Aorta (tissue), 5 donors: ENCODE measurements at places on chromosomes 11 and 22. TPM values are rescaled to one million over a fixed set of nuclear protein-coding genes. Genes with fewer than 3 reads are reported as not detected.

- H3K4me1 ChIP-seq: no peaks in the 10 kb centered on the region
- no peaks in the 10 kb centered on the region for H3K36me3 ChIP-seq
- H3K27ac ChIP-seq: no peak overlapping the region
- no peak for DNase-seq
Observed at GRCh38 chr22:34102633-34103032, 182.4 kb upstream of the LARGE1 start.

DNA sequence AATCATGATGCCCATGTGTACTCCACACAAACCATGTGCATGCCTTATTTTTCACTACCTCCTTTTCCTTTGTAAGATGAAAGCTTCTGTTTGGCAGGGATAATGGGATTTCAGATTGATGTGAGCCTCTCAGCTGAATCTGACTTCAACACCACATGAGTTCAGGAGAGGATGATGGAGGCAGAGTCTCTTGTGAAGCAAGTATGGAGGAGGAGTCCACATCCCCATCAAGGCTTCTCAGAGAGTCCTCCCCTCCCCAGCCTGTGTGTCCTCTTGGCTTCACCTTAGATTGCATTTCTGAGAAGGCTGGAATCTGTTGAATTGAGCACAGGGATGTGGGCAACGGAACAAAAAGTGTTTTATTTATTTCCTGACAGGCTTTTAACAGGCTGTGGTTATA, 370.4 kb downstream of the FAT3 start:
- no peak for DNase-seq
- no peak overlapping the region for H3K27ac ChIP-seq
- no peaks in the 10 kb centered on the region for H3K4me1 ChIP-seq
- H3K27me3 ChIP-seq: no peaks in the 10 kb centered on the region

DNA sequence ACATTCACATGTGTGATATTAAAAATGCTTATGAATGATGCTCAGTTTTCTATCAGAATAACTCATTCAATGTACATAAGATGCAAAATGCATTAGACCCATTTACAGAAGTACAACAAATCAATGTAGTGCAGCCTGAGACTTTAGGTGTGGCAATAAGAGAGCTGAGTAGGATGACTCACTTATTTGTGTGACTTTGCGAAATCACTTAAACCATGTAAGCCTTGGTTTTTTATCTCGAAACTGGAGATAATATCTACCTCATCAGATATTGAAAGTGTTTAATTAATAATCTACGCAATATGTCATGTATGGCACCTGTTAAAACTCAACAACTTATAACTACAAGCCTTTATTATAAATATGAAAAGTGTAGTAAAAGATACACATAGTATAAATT, 105.7 kb upstream of the LUZP2 start:
- H3K4me1 ChIP-seq: no peaks in the 10 kb centered on the region
- DNase-seq: no peak
- no peaks in the 10 kb centered on the region for H3K36me3 ChIP-seq
- H3K4me3 ChIP-seq: no peak overlapping the region

GRCh38 chr11:2691355-2691761, 8.4 kb downstream of the KCNQ1OT1 start:
- no peak overlapping the region for H3K27ac ChIP-seq
- no peaks in the 10 kb centered on the region for H3K4me1 ChIP-seq
- no peak for DNase-seq
- H3K4me3 ChIP-seq: no peak overlapping the region

DNA sequence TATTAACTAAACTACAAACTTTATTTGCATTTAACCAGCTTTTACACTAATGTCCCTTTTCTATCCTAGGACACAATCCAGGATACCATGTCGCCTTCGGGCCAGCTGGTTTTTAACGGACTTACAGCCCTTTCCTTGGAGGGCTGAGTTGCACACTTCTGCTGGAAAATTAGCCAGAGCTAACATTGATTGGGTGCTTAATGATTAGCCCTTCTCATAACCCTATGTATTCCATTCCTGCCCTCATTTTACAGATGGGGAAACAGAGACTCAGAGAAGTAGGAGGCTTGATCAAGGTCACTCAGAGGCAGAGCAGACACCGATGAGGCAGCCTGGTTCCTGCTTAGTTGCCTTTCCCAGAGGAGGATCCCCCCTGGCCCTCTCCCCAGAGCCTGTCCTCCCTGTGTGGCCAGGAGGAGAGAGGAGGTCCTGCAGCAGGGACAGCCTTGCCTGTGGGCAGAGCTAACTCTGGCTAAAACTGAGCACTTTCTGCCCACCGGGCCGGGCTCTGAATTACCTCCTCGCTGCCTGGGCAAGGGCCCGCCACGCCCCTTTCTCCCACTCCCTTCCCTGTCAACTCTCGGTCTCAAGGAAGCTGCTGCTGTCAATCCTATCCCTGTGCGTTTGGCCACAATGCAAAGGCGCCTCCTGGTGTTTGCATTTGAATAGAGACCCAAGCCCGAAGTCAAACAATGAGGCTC, 59.6 kb upstream of the PAX6 start:
- no peaks in the 10 kb centered on the region for H3K4me1 ChIP-seq
- peaks cover 2% of the 10 kb centered on the region for H3K27me3 ChIP-seq
- no peak for DNase-seq

OR5B12 gene
- not detected for total RNA-seq

MRPL40 gene
- 16.4 TPM for total RNA-seq

DNA sequence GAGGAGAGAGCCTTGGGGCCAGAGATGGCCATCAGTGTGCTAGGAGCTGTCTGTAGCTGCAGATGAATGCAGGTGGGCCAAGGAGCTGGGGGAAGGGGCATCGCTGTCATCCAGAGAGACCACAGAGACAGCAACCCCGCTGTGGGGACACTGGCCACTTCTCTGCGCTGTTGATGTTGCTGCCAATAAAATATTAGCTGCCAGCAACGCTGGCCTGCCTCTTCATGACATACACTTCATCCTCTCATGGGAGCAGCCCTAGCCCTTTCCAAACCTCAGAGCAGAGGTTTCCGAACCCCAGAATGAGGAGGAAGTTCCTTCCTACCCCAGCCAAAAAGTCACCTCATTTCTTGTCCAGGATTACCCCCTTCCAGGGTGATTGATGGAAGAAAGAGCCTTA, 106.2 kb downstream of the PARVA start:
- H3K4me1 ChIP-seq: no peaks in the 10 kb centered on the region
- DNase-seq: no peak
- no peak overlapping the region for H3K27ac ChIP-seq

- H3K4me1 ChIP-seq: no peaks in the 10 kb centered on the region
- DNase-seq: no peak
- no peak overlapping the region for H3K27ac ChIP-seq
- H3K36me3 ChIP-seq: no peaks in the 10 kb centered on the region
- H3K4me3 ChIP-seq: no peak overlapping the region
Observed at GRCh38 chr11:15704556-15704955, 589.8 kb downstream of the INSC start.

GRCh38 chr11:1387521-1387920, 2.2 kb upstream of the BRSK2 start:
- H3K27ac ChIP-seq: no peak overlapping the region
- DNase-seq: peak; percentile 38
- H3K4me1 ChIP-seq: no peaks in the 10 kb centered on the region
- no peak overlapping the region for H3K4me3 ChIP-seq
- no peaks in the 10 kb centered on the region for H3K36me3 ChIP-seq
- no peaks in the 10 kb centered on the region for H3K27me3 ChIP-seq

DNA sequence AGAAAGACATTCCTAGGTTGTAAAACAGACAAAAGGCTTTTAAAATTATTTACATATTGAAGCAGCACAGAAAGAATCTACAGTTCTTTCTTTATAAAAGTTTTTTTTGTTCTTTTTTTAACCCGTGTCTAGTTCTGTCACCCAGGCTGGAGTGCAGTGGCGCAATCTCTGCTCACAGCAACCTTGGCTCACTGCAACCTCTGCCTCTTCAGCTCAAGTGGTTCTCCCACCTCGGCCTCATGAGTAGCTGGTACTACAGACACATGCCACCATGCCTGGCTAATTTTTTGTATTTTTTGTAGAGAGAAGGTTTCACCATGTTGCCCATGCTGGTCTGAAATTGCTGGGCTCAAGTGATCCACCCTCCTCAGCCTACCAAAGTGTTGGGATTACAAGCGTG, 3.8 kb upstream of the INCENP start:
- no peaks in the 10 kb centered on the region for H3K27me3 ChIP-seq
- no peak overlapping the region for H3K27ac ChIP-seq
- H3K4me3 ChIP-seq: no peak overlapping the region
- no peaks in the 10 kb centered on the region for H3K4me1 ChIP-seq
- no peak for DNase-seq

DNA sequence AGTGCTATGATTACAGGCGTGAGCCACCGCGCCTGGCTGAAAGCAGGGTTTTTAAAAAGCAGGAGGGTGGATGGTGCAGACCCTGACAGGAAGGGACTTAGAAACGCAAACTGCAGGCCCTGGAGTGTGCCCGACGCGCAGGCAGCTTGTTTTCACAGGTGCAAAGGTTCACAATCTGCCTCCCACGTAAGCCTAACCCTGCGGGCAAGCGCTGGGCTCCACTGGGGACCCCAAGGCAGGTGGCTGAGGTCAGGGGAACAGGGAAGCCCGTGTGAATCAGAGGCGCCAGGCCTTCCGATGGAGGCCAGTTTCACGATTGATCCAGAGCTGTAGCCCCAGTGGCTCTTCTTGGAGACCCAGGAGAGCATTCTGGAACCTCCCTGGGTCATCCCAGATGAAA, 256.3 kb downstream of the BRD1 start:
- DNase-seq: no peak
- H3K4me3 ChIP-seq: no peak overlapping the region
- no peaks in the 10 kb centered on the region for H3K36me3 ChIP-seq
- no peaks in the 10 kb centered on the region for H3K27me3 ChIP-seq

OR51D1 gene
- not detected for total RNA-seq

DNA sequence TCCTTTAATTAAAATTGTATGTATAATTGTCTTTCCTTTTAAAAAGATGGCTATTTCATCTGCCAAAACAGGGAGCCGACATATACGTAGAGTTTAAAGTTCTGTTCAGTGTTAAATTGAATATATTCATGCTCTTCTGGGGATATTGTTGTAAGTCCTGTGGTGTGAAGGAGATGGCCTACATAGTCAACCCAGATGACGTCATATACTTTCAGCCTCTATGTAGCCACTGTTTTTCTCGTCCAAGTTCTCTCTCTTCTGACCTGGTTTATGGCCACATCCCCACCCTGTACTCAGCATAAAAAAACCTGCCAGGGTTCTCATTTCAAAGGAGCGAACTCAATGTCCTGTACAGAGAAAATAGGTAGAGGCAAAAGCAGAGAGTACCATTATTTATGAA, 509.4 kb upstream of the ARHGAP42 start:
- no peak for DNase-seq
- no peaks in the 10 kb centered on the region for H3K27me3 ChIP-seq
- no peaks in the 10 kb centered on the region for H3K36me3 ChIP-seq
- no peaks in the 10 kb centered on the region for H3K4me1 ChIP-seq
- H3K4me3 ChIP-seq: no peak overlapping the region

- no peak for DNase-seq
- H3K27ac ChIP-seq: no peak overlapping the region
- H3K4me3 ChIP-seq: no peak overlapping the region
- no peaks in the 10 kb centered on the region for H3K36me3 ChIP-seq
- no peaks in the 10 kb centered on the region for H3K4me1 ChIP-seq
Observed at GRCh38 chr11:100525635-100526034, 161.5 kb upstream of the ARHGAP42 start.

- peaks cover 2% of the 10 kb centered on the region for H3K4me1 ChIP-seq
- H3K27ac ChIP-seq: no peak overlapping the region
- no peaks in the 10 kb centered on the region for H3K36me3 ChIP-seq
- no peaks in the 10 kb centered on the region for H3K27me3 ChIP-seq
Observed at GRCh38 chr11:29022676-29023075, 914.5 kb downstream of the METTL15 start.

DNA sequence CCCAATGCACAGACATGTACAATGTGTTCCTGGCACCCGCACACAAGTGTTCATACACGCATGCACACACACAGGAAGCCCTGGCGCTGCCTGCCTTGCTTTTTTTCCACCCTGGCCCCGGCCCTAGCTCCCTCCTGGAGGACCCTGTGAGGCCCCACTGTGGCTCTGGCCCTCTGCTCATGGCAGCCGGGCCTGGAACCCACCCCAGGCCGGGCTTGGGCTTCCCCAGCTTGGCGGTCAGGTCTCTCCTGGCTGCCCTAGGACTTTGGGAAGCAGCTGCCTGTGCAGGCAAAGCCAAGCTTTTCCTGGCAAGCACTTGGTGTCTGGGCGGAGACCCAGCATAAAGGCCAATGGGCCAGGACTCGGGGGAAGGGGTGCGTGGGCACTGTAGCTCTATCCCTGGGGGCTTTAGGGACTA, 30.5 kb downstream of the CD82 start:
- no peaks in the 10 kb centered on the region for H3K4me1 ChIP-seq
- H3K27ac ChIP-seq: peak overlapping the region; percentile 87
- no peaks in the 10 kb centered on the region for H3K27me3 ChIP-seq
- no peak overlapping the region for H3K4me3 ChIP-seq
